ENCODE measurements at places on chromosomes 2 and 18.

DNA sequence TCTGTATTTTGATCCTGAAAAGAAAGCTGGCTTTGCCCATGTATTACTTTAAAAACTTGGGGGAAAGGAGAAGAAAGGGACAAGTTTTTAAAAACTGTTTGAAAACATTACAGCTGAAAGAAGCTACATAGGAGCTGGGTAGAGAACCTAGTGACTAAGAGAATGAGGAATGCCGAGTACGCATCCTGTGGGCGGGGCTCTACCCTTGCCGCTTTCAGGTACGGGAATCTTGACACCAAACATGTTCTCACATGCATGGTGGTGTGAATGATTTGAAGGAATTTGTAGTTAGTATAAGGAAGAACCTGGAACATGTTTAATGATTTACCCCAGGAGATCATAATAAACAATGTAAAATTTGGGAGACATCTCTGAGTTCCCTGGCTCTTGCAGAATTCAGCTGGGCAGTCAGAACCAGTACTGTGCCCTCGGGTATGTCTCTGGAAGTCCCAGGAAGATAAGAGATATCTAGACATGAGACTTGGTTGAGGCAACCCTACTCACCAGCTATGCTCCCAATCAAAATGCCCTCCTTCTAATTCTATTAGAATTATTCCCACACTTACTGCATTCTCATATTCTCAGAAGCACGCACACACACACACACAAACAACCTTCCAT, 16.5 kb upstream of the TGFA start:
- no peak for DNase-seq

- DNase-seq = no peak
These were observed 99.1 kb downstream of the PRPF40A start for GRCh38 chr2:152618193-152618564.

- no peak for DNase-seq
These were observed 389.8 kb downstream of the GALNT13 start for GRCh38 chr2:154261473-154262027.

- DNase-seq = no peak
These were observed 8.1 kb upstream of the GPBAR1 start for GRCh38 chr2:218252509-218253231.

DNA sequence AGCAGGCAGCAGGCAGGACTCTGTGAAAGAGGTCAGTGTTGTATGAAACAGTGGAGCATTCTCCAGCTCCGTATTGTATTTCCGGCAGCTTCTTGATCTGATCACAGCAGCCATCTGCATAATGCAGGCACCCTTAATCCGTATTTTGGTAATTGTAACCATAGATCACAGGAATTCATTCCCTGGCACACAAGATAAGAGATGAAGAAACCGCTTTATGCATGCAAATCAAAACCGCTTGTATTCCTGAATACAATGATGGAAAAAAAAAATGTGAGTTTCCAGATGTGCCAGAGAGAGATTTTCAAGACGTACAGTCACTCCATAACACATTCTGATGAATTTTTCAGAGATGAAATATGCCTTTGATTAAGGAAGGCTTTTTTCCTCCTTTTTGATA, 221.3 kb downstream of the ACKR3 start:
- no peak for DNase-seq

DNA sequence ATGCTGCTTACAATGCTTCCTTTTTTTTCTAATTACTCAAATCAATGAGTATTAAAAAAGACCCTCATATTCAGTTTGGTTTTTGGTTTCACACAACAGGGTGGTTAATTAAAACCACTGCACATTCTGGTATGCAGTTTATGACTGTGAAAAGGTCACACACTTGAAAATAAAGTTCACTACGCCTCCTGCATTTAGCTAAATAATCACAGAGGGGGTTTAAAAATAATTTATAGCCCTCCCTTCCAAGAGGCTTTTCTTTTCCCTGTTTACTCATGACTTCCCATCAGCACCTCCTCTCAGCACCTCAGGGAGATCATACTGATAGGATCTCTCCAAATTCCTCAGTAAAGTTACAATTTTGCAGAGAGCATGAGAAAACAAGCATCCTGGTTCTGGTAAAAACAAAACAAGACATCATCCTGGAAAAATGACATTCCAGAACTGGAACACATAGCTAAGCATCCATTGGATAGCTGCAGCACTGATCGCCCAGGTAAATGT, 129.5 kb upstream of the TMEM200C start:
- no peak for DNase-seq

DNA sequence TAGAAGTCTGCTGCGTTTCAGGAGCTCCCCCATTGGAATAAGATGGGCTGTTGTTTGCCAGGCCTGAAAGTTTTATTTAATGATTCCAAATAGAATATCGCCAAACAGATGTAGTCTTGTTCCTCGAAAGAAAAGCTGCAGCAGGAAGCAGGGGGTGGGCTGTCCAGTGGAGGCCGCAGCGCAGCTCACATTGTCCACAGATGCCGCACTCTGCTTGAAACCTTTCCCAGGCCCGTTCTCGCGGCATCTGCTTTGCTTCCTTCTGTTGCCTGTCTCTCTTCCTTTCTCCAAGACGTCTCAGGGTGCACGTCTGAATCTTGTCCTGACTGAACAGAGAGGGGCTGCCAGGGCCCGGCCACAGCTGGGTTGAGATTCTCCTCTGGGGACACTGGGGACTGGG, 12.4 kb upstream of the IGFBP2 start:
- no peak for DNase-seq

GRCh38 chr2:234770031-234770506, 181.7 kb upstream of the SH3BP4 start:
- DNase-seq = no peak

DNA sequence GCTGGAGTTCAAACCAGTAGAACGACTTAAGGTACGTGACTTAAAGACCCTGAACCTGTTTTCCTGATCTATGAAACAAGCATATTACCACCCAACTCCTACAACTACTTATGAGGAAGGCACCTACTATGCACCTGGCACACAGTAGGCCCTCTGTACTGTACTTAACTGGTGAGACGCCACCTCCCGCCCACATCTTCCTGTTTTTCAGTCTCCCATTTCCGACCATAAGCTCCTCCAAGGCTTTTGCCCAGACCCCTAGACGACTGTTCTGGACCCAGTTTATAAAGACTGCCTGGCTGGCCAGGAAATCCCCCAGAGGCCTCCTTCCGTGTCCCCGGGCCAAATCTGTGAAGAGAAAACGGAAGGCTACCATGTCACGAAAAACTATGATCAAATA, 1.5 kb downstream of the GALNT14 start:
- DNase-seq = no peak

DNA sequence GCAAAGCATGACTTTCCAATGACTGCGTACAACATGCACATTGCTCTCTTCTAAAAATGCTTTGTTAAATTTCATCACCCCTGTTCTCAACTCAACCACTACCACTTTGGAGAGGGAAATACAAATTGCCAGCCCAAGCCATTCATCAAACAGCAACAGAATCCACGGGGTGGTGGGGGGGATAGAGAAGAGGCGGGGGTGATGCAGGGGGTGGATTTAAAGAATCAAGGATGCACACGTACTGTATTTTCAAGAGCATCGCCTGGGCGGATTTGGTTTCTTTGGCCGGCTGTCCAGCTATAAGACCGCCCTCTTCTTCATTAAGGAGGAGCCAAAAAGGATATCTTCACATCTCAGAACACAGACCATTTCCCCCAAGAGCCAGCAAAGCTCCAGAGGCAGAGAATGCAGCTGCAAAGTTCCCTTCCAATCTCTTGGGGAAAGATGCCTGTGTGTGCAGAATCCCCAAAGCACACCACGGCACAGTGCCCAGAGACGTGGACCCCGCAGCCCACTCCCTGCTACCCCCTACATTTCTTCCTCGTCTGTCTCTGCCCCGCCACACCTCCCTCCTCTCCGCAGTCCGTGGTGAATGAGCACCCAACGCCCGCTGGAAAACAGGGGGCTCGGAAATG, 977 bp downstream of the SLC8A1 start:
- DNase-seq = no peak

GRCh38 chr18:9025091-9025838, 77.2 kb upstream of the NDUFV2 start:
- no peak for DNase-seq

- no peak for DNase-seq
These were observed 44.2 kb upstream of the LYPD6B start for GRCh38 chr2:148994341-148994740.

- no peak for DNase-seq
These were observed 16.8 kb downstream of the TMEM17 start for GRCh38 chr2:62489162-62489561.

GRCh38 chr2:49164729-49165128, 10.4 kb upstream of the FSHR start:
- DNase-seq = no peak

GRCh38 chr2:122098306-122098705, 342.9 kb downstream of the TSN start:
- DNase-seq = no peak

GRCh38 chr2:148680462-148680861, 35.9 kb downstream of the EPC2 start:
- no peak for DNase-seq

GRCh38 chr2:43241558-43241957, 15.2 kb upstream of the ZFP36L2 start:
- DNase-seq = no peak

GRCh38 chr2:109066917-109067597, 61.9 kb upstream of the SH3RF3 start:
- DNase-seq = no peak

DNA sequence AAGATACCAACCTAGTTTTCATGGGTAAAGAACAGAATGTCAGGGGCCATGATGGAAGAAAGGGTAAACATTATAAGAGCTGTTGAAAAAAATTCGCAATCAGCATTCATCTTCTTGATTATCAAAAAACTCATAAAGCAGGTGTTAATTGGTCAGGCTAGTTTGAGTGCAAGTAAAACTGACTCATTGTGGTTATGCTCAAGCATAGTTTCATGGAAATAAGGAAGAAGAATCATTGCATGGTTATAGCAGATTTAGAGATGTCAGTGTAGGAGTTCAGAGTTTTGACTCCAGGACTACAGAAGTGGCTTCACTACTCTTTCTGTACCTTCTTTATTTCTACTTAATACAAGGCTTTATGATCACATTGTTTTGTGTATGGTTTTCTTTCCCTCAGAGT, 26.9 kb upstream of the CDH19 start:
- DNase-seq = no peak

GRCh38 chr18:66136039-66136438, 385.2 kb downstream of the CDH7 start:
- DNase-seq = no peak

- DNase-seq = no peak
These were observed 2.2 kb downstream of the AQP4 start for GRCh38 chr18:26863122-26863879.

DNA sequence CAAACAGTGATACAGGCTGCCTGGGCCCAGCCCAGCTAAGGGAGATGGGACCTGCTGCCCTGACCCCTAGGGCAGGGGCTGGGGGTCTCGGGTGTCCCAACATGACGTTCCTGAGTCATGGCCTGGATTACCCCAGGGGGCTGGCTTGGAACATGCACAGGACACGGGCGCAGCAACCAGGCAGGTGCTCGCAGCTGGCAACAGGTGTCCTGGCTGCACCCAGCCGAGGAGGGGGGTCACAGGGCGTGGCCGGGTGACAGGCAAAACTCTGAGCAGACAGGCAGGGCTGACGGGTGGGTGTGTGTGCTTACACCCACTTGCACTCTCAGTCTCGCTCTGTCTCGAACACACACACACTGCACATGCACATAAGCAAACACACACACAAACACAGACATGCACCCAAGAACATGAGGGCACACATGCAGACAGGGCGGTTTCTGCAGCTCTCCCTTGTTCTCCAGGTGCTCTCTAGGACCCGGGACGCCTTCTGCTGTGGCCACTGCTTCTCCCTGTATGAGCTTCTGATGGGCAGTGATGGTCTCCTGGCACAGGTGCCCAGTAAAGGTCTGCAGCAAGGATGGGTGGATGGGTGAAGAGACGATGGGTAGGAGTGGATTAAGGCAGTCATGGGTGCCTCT, 33.7 kb upstream of the TAF1B start:
- no peak for DNase-seq

GRCh38 chr2:231568785-231569435, 23.8 kb upstream of the TEX44 start:
- no peak for DNase-seq

DNA sequence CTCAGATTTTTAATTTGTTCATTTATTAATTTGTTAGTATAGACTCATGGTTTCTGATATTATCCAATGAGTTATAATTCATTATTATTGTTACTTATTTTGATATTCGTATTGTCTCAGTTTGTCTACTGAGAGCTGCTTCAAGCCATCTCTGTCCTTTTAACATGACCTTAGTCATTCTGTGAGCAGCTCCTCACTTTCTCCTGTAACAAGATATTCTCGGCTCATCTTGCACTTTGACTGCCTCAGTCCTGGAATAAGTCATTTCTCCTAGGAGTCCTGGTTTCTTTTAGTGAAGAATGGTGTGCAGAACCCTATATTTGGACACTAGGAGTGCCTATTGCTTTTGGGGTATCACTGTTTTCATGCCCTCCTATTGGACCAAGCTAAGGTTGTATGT, 13.2 kb downstream of the ASB1 start:
- DNase-seq = no peak

DNA sequence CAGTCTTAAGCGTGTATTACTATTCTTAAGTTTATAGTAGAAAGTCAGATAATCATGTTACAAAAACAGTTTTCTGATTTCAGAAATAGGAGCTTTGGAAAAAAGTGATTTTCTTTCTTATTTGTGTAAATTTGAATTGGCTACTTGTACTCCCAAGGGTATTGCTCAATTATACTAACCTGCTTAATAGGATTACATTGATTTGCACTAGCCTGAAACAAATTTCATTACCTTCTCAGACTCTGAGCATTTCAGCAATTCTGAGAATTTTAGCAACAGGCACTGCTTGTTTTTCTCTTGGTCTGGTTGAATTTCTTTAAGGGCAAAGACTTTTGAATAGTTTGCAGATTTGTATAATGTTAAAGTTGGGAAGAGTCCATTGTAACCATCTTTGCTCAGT, 87.2 kb upstream of the NXPH2 start:
- DNase-seq = no peak

- no peak for DNase-seq
These were observed 77.5 kb downstream of the FAM171B start for GRCh38 chr2:186771395-186771794.

- DNase-seq = no peak
These were observed 141.7 kb downstream of the ARL4C start for GRCh38 chr2:234355021-234355720.

GRCh38 chr18:60060578-60060977, 160.8 kb downstream of the PMAIP1 start:
- DNase-seq = no peak

DNA sequence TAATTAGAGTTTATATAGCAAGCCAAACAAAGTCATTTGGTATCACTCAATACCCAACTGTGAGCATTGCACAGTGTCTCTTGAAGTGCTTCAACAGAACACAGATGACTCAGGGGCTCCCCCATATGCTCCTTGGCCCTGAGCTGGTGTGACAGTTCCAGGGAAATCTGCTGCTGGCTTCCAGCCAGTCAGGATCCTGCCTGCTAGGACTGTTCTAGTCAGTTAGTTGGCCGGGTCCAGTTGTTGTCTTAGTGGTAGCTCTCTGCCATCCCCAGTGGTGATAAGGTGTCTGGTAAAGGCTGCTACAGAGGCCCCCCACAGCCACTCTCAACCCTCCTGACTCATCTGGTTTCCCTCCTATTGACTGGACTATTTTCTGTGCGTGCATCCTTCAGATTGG, 100.3 kb downstream of the IRS1 start:
- no peak for DNase-seq

Data from activated naive CD4-positive, alpha-beta T cell treated with anti-CD3 and anti-CD28 coated beads, Interleukin-2, amount 50 U/mL, for 16 hours (primary cell).